ENCODE measurements at places on chromosomes 2 and 18.

DNA sequence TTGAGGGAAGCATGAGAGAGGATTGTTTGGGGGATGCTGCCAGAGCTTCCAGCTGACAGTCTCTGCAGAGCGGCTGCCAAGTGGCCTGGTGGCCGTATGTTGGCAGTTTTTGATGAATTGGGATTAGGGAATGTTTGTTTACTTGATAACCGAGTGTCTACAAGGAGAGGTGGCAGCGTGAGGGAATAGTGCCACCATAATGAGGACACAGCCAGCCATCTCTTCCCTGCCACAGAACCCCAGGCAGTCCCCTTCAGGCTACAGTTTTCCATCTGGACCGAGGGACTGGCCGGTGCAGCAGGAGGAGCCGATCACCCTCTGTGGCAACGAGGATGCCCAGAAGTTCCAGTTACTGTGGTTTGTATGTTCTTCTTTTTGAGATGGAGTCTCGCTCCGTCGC lies 55.2 kb downstream of the TRAPPC12 start:
- DNase-seq = no peak

- peak; percentile 25 for DNase-seq
Measured at GRCh38 chr2:85437488-85438200, 19.1 kb downstream of the SH2D6 start.

DNA sequence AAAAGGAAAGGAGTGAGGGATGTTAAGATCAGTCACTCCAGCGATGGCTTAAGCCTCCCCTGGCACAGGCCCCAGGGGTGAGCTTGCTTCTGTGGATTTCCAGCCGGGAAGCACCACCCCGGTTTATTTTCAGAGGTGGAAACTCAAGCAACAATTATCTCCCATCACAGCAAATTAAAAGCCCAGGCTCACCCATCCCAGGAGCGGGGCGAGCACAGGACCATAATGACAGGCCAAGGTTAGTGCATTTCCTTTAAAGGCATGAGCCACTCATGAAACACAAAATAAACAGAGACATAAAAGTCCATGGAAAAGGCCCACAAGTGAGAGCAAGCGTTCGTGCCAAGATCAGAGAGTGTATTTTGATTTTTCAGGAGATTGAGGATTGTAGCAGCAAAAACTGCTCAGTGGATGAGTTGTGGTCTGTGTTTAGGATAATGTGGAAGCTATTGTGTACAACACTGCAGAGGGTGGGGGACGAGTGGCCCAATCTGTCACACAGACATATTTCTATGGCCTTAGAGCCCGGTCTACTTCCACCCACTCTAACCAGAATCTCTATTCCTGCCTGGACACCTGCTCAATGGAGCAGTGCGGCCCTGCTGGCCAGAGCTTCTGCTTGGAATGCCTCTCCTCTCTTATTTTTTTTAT lies 111.4 kb upstream of the CDC42EP3 start:
- no peak for DNase-seq

- no peak for DNase-seq
Measured at GRCh38 chr2:70541481-70542020, 12.1 kb downstream of the TGFA start.

DNA sequence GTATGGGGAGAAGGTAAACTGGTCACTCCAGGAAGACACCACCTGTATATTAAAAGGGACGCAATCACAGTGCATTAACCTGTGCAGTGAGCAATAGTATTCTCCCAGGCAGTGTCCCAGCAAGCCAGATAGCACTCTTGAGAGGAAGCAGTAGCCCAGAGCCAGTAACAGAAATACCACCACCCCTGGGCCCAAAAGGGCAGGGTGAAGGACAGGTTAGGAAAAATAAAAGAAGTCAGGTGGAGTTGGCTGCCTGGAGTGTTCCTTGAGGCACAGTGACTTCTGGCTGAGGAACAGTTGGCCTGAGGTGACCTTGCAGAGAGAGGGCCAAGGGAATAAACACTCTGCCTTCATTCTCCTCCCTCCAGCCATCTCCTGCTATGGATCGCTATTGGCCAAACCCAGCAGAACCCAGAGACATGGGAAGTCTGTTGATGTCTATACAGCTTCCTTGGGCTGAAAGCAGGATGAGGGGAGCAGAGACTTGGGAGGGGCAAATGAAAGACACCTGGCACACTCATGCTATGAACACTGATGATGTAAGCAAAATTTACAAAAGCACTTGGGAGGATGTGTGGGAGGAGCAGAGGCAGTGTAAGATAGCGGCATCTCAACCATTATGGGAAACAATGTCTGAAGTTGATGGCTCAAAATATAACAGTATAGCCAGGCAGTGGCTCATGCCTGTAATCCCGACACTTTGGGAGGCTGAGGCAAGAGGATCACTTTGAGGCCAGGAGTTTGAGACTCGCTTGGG lies 7.5 kb downstream of the C18orf32 start:
- no peak for DNase-seq

- no peak for DNase-seq
Measured at GRCh38 chr2:30764021-30764800, 43.0 kb downstream of the CAPN13 start.

DNA sequence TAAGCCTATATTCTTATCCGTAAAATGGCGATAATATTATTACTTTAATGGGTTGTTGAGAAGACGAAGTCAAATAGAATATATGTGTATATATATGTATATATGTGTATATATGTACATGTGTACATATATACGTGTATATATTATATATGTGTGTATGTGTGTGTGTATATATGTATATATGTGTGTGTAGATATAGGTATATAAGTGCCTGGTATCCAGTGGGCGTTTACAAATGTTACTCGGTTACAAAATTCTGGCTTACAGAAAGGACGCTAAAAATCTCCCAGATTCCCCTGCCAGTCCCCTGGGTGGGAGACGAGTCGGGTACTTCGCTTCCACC lies 295 bp upstream of the MTX2 start:
- DNase-seq = no peak

DNA sequence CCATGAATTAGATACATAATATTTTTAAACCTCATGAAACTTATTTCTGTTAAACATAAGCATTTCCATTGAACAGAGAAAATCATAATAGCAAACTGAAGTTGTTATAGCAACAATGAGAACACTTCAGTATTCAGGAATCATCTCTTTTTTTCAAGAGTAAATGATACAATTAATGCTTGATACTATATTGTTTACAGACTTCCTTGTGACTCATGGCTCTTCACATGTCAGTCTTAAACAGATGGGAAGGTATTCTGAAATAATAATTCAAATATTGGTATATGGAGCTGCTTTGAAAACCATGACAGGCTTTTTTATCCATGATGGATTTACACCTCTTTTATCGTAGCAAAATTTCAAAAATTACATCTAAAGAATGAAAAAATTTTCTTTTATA lies 226.5 kb upstream of the RBMS1 start:
- DNase-seq = no peak

- DNase-seq = no peak
Measured at GRCh38 chr2:190511104-190511503, 23.4 kb downstream of the NEMP2 start.

DNA sequence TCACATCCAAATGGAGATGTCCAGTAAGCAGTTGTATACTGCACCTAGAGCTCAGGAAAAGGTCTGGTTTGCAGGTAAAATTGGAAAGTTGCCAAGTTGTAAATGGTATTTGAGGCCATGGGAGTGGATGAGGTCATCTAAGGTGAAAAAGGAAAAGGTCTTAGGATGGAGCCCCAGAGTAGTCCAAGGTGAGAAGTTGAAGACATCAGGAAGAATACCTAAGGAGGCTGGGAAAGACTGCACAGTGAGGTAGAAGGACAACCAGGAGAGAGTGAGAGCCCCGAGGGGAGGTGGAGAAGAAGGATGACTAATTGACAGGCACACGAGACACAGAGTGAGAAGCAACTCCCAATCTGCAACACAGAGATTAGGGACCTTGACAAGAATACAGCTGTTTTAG lies 10.7 kb downstream of the DPP4 start:
- DNase-seq = no peak

DNA sequence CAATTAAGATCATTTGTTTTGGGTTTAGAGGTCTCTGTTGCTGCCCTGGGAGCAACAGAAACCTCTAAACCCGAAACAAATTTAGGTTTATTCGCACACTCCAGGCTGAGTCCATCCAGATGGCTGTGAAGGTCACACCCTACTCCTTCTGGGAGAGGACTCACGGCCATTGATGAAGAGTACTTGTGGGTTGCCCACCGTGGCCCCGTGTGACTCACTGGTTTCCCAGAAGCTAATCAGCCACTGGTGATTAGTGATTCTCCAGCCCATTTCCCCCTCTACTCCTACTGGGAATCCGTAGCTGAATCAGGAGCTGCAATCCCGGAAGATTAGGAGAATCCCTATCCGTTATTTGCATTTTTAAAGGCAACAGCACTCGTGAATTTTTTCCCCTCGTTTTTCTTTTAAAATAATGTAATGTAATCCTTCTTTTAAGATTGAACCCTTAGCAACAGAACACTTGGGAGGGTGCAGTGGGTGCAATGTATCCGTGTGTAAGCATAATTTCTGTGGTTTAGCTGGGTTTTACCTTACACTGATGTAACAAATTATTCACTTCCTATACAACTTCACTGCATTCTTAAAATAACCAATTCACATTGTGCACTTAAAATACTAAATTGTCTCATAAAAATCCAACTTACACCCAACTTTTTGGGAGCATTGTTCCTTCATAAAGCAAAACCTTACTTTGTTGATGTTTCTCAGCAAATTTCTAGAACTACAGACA lies 27.5 kb upstream of the EPAS1 start:
- DNase-seq = no peak

DNA sequence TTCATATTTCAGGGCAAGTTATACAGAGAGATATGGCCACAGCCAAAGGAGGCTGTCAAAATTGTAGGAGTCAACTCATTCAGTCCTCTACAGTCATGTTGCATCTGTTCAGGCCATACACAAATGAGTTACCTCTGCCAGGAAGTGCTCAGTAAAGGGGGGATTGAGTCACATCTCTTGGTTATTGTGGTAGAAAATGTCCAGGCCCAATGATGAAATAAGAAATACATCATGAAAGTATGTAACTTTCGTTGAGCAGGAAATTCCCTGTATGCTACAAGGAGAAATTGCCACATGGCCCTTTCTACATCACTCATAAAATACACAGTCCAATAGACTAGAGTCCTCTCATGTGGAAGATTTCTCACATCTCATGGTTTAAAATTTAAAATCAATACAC lies 103.9 kb upstream of the COL3A1 start:
- DNase-seq = no peak

DNA sequence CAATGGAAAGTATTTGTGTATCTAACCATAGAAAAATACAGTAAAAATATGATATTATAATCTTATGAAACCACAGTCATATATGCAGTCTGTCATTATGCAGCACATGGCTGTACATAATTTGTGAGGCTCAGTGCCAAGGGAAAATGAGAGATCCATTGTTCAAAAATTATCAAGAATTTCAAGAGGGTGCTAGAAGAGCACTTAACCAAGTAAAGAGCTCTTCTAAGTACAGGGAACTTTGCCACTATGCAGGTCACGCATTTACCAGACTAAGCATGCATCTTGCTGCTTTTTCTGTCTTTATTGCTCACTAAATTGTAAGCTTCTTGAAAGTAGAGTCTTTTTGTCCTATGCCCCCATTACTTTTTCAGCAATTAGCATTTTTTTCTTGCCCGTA lies 438.0 kb downstream of the LRP1B start:
- no peak for DNase-seq

DNA sequence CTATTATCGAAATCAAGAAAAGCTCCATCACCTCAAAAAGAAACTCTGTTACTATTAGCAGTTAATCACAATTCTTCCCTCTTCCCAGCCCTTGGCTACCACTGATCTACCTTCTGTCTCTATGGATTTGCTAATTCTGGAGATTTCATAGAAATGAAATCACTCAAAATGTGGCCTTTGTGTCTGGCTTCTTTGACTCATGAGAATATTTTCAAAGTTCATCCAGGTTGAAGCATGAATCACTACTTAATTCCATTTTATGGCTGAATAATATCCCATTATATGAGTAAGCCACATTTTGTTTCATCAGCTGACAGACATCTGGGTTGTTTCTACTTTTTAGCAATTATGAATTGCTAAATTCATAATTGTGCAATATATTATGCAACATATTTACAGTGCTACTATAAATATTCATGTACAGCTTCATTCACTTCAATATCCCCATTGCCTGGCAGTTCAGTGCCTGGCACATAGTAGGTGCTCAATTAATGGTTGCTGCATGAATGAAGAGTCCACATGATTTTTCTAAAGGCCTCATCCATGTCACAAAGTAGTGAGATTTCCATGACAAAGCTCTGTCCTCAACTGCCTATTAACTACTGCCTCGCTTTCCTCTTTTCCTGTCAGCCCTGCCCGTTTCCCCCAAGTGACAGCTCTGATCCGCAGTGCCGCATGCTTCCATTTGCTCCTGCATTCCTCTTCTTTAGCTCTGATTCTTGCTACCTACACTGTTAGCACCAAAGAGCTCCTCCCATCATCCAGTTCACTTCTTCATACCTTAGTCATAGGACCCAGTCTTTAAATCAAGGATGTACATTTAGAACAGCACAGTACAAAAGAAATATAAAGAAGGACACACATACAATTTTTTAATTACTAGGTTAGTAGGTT lies 32.8 kb downstream of the CCDC93 start:
- no peak for DNase-seq

DNA sequence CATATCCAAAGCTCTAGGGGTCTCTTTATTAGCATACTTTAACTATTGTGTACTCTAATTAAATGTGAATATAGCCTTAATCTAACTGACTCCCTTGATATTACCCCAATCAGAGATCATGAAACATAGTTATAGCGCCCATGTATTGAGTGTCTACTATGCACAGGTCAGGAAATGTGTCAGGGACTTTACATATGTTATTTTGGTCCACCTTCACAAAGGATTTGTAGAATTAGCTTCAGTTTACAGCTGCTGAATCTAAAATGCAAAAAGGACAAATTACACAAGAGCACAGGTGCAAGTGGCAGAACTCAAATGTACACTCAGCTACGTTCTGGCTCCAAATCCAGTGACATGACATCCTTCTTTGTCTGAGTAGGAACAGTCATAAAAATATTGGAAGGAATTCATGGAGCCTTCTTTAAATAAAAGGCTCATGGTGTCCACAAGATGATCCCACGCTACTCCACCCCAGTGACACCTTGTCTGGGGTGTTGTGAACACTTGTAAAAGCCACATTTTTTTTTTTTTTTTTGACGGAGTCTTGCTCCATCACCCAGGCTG lies 38.7 kb upstream of the ATL2 start:
- DNase-seq = no peak

- no peak for DNase-seq
Measured at GRCh38 chr2:187546762-187547333, 7.4 kb downstream of the TFPI start.

Measured in activated naive CD4-positive, alpha-beta T cell (primary cell).